Effector CD4-positive, alpha-beta T cell (primary cell): ENCODE measurements at places on chromosomes 7 and 10.

- no peak for DNase-seq
Observed at GRCh38 chr7:138962561-138963270, 18.5 kb downstream of the KIAA1549 start.

- DNase-seq, result no peak
Observed at GRCh38 chr10:132849546-132850031, 63.6 kb upstream of the NKX6-2 start.

DNA sequence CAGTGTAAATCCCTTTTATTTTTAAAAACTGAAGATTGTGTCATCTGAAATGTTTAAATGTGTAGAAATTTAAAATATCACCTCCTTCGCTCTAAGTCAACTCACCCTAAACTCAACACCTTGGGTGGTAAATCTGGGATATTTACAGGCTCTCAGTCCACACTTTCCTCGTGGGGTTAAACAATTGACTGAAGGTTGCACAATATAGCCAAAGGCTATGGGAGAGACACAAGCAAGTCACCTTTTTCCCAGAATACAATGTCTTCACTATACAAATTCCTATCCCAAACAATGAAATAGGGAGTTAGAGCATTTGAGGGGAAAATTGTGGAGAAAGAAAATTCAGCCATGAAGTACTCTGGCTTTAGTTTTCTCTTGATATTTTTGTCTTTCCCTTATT lies 32.7 kb upstream of the MAT1A start:
- DNase-seq, result no peak

DNA sequence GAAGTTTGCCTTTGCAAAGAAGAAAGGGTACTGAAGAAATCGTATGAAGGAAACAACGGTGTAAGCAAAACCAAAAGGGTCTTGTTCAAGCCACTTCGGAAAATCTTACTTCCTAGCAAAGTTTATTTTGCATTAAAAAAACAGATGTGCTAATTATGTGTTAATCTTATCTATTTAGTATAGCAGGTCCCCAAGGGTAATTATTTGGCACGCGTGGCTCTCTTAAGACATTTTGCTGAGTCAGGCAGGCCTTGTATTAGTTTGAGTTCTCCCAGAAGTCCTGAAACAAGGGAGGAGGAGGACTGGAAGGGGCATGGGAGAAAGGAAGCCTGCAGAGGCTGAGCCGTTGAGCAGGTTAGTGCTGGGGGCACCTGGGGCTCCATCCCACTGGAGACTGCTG lies 44.9 kb downstream of the TMEM178B start:
- DNase-seq, result no peak

- DNase-seq, result no peak
Observed at GRCh38 chr10:48227213-48227612, 47.3 kb downstream of the FRMPD2 start.

DNA sequence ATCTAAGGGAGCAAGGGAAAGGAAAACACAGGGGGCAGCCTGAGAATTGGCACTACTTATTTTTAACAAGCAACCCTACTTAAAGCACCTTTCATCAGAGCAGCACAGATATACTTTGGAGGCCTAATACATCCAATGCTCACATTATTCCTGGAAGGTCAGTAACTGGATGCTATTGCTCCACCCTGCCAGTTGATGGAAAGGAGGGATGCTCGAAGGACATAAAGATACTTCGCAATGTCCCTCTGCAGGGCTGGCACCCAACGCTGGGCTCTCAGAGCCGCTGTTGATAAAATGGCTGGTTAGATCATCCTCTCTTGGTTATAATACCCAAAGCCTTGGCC lies 307.9 kb upstream of the AOAH start:
- DNase-seq, result no peak

DNA sequence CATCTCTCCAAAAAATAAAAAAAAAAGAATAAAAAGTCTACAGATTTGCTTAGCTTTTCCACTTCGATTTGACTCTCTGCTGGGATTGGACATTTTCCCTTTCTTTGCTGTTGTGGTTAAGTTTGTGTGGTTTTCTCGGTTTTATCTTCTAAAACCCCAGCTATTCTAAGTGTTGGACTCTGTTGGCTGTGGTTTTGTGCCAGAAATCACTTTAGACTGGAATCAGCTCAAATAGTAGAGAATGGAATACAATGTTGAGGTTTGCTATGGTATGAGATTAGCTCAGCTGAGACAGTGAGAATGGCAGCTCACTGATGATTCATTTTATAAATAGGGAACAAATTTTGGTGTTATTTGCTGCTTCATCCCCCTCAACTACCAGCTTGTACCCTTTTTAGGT lies 116.0 kb downstream of the BUB3 start:
- no peak for DNase-seq

GRCh38 chr10:95430231-95430951 lies 130.8 kb downstream of the SORBS1 start:
- peak; percentile 15 for DNase-seq

DNA sequence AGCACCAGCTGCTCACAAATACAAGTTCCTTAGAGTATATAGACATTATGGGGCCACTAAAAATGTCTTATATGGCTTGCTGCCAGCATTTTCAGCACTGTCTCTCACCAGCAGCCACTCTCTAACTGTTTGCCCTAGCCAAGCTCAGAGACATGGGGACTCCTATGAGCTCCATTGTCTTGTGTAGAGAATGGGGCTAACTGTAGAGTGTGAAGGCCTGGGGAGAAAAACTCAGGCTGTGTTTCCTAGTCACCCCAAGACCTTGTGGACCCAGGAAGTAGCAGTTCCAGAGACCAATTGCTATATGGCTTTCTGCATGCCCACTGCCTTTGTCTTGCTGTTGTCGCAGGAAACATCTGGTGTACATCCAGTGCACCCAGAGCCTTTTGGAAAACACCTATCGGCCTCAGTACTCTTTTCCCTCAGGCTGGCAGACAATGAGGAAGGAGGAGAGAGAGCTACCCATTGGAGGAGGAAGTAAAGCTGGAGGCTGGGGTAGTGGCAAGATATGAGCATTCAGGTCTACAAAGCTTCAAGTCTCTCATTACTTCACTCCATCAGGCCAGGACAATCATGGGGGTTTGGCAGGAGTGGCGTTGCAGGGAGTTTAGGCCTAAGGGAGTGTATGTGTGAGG lies 28.4 kb downstream of the ENTPD1 start:
- no peak for DNase-seq

DNA sequence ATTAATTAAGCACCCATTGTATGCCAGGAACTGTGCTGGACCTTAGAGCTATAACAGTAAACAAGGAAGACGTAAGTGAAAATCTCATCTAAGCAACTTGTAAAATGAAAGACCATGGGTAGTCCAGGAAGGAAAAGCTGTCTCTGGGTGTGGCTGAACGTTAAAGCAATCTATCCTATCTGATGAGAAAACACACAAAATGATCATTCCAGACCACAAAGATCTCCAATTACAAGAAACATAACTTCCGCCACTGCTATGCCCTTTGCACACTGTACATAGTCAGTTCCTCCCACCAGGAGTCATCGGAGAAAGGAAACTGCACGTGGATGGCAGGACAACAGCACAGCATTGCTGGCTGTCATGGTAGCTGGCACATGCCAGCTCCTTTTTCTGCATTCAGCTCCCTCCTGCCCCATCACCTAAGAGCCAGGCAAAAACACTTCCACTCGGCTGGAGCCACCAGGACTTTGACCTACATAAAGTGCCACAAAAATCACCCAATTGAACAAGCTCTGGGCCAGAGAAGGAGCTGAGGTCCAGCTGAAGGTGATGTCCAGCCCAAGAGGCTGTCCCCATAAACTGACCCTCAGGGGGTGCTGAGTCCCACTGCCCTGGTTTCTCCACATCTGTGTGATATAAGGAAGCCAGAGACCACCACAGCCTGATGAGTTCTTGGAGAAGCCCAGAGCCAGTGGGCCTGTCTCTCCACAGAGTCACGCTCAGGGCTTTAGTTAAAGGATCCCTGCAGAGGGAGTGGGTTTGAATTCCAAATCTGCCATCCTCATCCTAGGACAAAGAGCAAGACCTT lies 56.4 kb downstream of the STEAP1B start:
- DNase-seq, result no peak

DNA sequence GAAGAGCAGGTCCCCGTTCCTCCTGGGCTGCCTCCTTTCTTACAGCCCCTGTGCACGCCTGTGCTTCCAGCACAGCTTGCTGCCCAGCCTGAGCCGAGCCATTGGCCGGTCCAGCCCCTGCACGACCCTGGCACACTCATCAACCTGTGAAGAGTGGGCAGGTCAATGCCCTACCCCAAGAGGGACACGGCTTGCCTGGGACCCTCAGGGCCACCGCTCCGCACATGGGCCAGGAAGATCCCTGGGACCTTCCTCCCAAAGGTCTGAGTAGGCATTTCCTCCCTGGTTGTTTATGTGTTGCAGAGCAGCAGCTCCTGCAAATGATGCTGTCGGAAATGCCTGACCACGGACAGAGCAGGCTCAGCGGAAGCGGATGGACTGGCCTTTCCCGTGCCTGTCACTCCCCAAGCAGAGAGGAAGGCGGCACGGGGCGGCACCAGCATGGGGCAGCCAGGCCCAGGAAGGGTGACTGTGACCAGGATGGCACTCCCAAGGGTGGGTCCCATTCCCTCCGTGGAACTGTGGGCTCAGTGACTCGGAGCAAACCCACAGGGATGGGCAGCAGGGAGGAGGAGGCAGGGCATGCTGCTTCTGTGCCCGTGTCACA lies 252.5 kb downstream of the TNS3 start:
- no peak for DNase-seq

GRCh38 chr10:19931894-19932590 lies 115.8 kb downstream of the PLXDC2 start:
- no peak for DNase-seq

- no peak for DNase-seq
Observed at GRCh38 chr10:52071814-52072213, 242.3 kb upstream of the DKK1 start.

DNA sequence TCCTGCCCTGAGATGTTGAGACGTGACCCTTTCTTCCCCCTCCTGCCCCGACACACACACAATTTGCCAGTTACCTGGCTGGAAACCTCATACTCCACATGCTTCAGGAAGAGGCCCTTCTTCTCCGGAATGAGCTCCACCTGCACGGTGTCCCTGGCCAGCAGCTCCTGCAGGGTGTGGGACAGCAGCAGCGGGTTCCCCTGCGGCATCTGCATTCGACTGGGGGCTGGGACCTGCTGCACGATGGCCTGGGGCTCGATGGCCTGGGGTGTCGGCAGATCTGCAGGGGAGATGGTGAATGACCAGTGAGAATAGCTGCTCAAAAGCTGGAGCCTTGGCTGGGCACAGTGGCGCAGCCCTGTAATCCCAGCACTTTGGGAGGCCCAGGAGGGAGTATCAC lies 36.0 kb downstream of the NUDT1 start:
- DNase-seq, result no peak

DNA sequence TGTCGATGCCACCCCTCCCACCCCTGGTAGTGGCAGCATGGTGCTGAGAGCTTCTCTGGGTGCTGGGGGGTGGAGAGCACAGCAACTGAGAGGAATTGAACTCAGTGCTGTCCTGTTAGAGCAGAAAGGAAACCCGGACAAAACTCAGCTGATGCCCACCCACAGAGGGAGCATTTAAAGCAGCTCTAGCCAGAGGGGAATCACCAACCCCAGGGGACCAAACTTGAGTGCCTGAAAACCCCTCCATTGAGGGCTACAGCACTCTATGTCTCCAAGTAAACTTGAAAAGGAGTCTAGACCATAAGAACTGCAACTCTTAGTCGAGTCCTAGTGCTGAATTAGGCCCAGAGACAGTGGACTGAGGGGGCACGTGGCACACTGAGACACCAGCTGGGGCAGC lies 16.8 kb upstream of the FOXI2 start:
- DNase-seq, result no peak

DNA sequence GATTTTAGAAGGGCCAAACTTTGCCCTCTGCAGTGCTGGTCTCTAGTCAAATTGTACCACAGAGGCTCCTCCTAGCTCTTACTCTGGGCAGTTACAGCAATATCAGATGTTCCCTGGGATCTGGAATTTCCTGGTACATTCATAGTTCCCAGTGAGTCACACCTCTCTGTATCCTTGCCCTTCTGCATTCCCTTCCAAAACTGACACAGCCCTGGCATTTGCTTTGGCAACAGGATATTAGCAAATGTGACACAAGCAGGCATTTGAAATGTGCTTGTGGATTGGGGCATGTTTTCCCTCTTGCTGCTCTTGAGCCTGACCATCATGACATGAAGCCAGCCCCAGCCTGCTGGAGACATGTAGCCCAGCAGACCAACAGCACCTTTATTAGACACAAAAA lies 284.7 kb upstream of the AKR1E2 start:
- no peak for DNase-seq

DNA sequence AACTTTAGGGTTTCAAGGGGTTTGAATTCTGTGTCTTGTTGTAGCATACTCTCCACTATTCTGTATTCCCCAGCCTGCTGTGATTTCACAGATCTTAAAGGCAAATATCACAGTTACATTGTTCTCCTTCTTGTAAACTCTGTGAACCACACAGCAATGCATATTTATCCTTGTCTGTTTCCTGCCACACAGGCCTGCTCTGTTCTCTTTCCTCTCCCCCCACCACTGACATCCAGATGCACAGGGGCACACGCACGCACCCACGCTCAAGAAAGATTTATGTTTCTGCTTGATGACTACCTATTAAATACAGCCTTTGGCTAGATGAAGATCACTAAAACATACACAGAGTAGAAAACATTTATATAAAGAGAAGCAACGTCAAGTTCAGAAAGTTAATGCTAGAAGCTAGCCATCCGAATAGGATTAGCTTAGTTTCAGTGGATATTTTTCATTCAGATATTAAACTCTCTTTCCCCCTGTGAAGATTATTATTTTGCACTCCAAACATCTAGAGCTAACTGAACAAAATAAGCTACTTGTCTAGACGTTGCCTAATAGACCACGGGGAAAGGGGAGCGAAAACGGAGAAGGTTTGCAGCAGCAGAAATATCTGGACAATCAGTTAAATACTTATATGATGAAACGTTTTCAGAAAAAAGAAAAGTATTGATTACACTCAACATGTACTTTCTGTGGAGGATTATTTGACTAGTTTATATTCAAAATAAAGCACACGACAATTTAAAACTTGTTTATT lies 193.1 kb upstream of the SEMA3C start:
- DNase-seq, result no peak

- DNase-seq, result no peak
Observed at GRCh38 chr10:103855424-103855823, at the start of gene SH3PXD2A. Gene SH3PXD2A (minus strand): TSS chr10:103855576. CDS start chr10:103855266, 310 bp downstream.
